ENCODE measurements at places on chromosomes 5 and 9.

GRCh38 chr5:18778225-18778624 lies 1144.0 kb downstream of the TAF11L14 start:
- H3K4me1 ChIP-seq: no peaks in the 10 kb centered on the region
- no peak for DNase-seq
- no peaks in the 10 kb centered on the region for H3K27me3 ChIP-seq
- no peak overlapping the region for H3K27ac ChIP-seq

DNA sequence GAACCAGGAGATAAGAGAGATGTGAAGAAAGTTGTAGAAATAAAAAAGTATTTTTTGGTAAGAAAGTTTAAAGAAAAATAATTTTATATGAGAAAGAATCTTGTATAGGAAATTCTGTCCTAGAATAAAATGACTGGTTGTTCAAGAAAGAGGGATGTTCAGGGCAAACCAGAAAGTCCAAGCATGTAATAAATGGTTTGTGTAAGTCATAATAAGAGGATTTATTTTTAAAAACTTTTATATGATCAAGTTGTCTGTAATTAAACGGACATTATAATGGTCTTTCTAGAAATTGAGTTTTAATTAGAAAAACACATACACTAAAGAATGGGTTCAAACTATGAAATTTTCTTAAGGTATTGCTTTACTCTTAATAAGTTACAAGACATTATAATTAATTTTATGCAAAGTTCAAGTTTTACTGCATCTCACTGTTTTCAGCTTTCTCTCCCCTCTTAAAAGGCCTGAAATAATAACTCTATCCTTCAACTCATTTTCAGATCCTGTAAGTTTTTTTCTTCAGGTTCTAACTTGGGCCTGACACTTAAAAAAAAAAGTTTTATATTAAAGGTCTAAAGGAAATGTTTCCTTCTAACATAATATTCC lies 56.1 kb upstream of the ZNF300 start:
- H3K27me3 ChIP-seq: no peaks in the 10 kb centered on the region
- no peak overlapping the region for H3K27ac ChIP-seq
- no peaks in the 10 kb centered on the region for H3K36me3 ChIP-seq
- no peaks in the 10 kb centered on the region for H3K4me1 ChIP-seq
- H3K4me3 ChIP-seq: no peak overlapping the region

DNA sequence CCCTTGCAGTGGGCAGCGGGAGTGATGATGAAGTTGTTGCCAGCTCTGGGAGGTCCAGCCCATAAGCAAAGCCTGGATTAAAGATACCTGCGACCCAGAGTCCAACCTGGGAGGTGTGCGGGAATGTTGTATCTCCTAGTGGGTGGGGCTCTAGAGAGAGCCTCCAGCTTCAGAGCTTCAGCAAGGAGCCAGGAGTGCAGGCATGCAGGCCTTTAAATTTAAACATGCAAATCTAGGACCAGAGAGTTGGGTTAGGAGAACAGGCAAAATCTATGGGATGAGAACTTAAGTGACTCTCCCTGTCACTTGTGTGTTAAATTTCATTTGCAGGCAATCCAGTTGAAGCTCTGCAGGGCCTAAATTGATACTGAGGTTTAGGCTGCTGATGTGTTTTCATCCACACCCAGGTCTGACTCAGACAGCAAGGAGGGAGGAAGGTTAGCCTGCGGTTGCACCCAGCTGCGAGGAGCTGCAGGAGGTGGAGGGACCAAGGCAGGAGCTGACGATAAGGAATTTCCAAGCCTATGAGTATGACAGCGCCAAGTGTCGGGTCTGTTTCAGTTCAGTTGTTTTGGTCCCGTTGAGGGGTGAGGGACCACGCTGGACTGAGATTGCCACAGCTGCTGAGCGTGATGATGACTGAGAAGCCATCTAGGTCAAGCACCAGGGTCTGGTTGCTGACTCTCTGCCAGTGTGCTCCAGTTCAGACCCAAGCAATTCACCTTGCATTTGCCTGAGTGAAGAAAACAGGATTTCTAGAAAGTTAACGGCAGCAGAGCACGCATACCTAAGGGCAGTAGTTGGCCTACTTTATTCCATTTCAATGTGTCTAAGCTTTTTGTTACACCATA lies 243.0 kb downstream of the ICE1 start:
- H3K4me1 ChIP-seq: peaks cover 3% of the 10 kb centered on the region
- DNase-seq: no peak
- H3K4me3 ChIP-seq: no peak overlapping the region
- no peaks in the 10 kb centered on the region for H3K27me3 ChIP-seq

GRCh38 chr5:127856292-127856691 lies 153.1 kb downstream of the CCDC192 start:
- no peak overlapping the region for H3K27ac ChIP-seq
- no peak for DNase-seq
- no peaks in the 10 kb centered on the region for H3K27me3 ChIP-seq
- H3K4me1 ChIP-seq: no peaks in the 10 kb centered on the region

DNA sequence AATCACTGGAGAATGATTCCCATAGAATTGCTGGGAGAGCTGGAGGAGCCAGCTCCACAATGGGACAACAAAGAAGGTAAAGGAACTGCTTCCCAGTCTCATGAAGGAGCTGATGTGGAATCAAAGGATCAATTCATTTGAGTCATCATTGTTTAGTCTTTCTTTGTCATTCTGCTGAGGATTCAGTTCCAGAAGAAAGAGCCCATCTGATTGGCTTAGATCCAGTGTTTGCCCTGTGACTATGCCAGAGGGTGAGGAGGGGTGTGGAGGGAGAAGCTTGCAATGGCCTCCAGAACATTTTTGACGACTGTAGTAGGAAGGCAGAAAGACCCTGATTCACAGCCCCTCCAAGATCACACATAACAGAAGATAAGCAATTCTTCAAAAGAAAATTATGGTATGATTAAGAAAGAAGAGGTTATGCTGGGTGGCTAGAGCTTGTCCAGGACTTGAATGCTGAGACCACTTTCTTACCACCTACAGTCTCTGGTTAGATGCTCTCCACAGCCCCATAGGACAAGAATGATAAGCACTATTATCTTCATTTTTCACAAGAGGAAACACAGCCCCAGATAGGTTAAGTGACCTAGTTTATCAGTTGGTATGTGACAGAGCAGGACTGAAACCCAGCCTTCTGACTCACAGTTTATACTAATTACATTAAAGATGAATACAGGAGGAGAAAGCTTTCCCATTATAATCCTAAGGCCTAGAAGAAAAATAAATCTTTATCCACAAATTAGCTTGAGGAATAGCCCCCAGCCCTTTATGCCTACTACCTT lies 363.1 kb downstream of the PRELID2 start:
- no peak overlapping the region for H3K4me3 ChIP-seq
- H3K27me3 ChIP-seq: no peaks in the 10 kb centered on the region
- H3K27ac ChIP-seq: no peak overlapping the region
- H3K36me3 ChIP-seq: no peaks in the 10 kb centered on the region
- no peak for DNase-seq
- no peaks in the 10 kb centered on the region for H3K4me1 ChIP-seq

GRCh38 chr5:172361566-172362238 lies 78.1 kb upstream of the UBTD2 start:
- no peaks in the 10 kb centered on the region for H3K27me3 ChIP-seq
- peaks cover 5% of the 10 kb centered on the region for H3K4me1 ChIP-seq
- H3K4me3 ChIP-seq: no peak overlapping the region
- no peak overlapping the region for H3K27ac ChIP-seq
- H3K36me3 ChIP-seq: peaks cover 89% of the 10 kb centered on the region

DNA sequence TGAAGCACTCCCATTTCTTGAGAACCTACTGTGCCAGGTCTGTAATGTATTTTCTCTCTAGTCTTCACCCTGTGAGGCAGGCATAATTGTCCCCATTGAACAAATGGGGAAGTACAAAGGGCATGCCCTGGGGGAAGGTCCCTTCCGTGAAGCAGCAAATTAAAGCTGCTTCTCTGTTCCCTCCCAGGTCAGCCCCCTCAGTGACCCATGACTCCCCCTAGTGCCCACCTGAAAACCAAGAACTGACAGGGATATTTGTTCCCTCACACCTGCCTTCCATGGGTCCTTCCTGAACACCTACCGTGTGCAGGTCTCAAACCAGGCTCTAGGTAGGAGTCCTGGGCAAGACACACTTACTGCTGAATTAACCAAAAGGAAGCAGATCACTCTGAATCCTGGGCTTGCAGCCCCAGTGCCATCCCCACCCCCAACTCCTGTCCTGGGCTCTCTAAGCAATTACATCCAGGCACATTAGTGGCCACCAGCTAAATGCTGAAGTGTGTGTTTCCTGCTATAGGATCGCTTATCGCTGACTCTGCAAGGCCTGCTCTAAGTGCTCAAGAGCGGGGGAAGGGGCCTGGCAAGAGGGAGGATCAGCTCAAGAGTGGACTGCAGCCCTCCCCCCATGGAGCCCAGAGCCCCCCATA lies 254.8 kb downstream of the CDK5RAP2 start:
- DNase-seq: peak; percentile 5
- peaks cover 21% of the 10 kb centered on the region for H3K27me3 ChIP-seq
- H3K27ac ChIP-seq: no peak overlapping the region
- H3K4me3 ChIP-seq: no peak overlapping the region
- no peaks in the 10 kb centered on the region for H3K36me3 ChIP-seq

DNA sequence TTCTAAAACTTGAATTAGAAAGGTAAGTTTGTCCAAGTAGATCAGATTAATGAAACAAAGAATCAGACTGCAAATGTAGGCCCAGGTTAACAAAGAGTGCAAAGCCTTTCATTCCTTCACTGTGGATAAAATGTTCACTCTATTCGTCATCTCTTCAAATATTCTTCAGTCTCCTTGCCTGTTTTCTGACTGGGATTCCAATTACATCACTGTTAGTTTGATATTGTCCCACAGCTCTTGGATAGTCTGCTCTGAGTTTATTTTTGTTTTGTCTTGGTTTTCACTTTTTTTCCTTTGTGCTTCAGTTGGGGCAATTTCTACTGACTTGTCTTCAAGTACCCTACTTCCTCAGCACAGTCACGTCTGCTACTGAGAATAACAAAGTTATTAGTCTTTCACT lies 38.5 kb upstream of the GZMA start:
- no peaks in the 10 kb centered on the region for H3K27me3 ChIP-seq
- no peaks in the 10 kb centered on the region for H3K36me3 ChIP-seq
- H3K4me3 ChIP-seq: no peak overlapping the region
- no peaks in the 10 kb centered on the region for H3K4me1 ChIP-seq

- H3K4me3 ChIP-seq: no peak overlapping the region
- no peaks in the 10 kb centered on the region for H3K36me3 ChIP-seq
- H3K27ac ChIP-seq: no peak overlapping the region
- no peaks in the 10 kb centered on the region for H3K4me1 ChIP-seq
- peaks cover 19% of the 10 kb centered on the region for H3K27me3 ChIP-seq
Observed at GRCh38 chr5:171595801-171596231, 176.4 kb downstream of the FGF18 start.

- DNase-seq: no peak
- no peaks in the 10 kb centered on the region for H3K27me3 ChIP-seq
- H3K4me1 ChIP-seq: no peaks in the 10 kb centered on the region
- no peak overlapping the region for H3K27ac ChIP-seq
- H3K36me3 ChIP-seq: no peaks in the 10 kb centered on the region
Observed at GRCh38 chr5:50730336-50730735, 63.9 kb downstream of the PARP8 start.

DNA sequence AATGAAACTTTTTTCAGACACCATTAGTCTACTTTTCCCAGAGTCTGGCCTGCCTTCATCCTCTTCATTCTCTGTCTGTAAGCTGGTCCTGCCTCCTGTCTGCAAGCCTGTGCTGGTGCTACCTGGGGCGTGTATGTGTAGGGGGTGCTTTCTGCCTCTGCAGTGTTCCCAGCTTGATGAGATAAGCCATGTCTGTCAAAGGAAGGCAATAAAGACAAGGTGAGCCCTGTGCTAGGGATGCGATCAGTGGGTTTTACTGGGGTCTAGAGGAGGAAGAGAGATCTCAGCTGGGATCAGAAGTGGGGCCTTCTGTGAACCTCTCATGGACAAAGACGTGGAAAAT lies 78.0 kb upstream of the TGFBR1 start:
- H3K4me3 ChIP-seq: no peak overlapping the region
- H3K27ac ChIP-seq: no peak overlapping the region

DNA sequence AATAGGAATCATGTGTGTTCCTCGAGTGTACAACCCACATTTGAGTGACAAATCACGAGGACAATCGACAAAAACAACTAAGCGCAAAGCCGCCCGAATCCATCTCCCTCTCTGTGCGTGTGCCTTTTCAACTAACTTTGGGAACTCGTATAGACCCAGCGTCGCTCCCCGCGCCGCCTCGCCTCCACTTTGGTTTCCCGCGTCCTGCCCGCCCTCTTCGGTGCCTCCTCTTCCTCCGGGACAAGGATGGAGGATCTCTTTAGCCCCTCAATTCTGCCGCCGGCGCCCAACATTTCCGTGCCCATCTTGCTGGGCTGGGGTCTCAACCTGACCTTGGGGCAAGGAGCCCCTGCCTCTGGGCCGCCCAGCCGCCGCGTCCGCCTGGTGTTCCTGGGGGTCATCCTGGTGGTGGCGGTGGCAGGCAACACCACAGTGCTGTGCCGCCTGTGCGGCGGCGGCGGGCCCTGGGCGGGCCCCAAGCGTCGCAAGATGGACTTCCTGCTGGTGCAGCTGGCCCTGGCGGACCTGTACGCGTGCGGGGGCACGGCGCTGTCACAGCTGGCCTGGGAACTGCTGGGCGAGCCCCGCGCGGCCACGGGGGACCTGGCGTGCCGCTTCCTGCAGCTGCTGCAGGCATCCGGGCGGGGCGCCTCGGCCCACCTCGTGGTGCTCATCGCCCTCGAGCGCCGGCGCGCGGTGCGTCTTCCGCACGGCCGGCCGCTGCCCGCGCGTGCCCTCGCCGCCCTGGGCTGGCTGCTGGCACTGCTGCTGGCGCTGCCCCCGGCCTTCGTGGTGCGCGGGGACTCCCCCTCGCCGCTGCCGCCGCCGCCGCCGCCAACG lies at the start of gene GPR150:
Gene GPR150, plus strand, starts transcription at position 58 of the 840 bp plus-strand sequence. Its CDS starts 189 bp downstream, at position 247.
- peaks cover 6% of the 10 kb centered on the region for H3K27me3 ChIP-seq
- peaks cover 19% of the 10 kb centered on the region for H3K4me1 ChIP-seq
- peak; percentile 59 for DNase-seq
- H3K36me3 ChIP-seq: no peaks in the 10 kb centered on the region

DNA sequence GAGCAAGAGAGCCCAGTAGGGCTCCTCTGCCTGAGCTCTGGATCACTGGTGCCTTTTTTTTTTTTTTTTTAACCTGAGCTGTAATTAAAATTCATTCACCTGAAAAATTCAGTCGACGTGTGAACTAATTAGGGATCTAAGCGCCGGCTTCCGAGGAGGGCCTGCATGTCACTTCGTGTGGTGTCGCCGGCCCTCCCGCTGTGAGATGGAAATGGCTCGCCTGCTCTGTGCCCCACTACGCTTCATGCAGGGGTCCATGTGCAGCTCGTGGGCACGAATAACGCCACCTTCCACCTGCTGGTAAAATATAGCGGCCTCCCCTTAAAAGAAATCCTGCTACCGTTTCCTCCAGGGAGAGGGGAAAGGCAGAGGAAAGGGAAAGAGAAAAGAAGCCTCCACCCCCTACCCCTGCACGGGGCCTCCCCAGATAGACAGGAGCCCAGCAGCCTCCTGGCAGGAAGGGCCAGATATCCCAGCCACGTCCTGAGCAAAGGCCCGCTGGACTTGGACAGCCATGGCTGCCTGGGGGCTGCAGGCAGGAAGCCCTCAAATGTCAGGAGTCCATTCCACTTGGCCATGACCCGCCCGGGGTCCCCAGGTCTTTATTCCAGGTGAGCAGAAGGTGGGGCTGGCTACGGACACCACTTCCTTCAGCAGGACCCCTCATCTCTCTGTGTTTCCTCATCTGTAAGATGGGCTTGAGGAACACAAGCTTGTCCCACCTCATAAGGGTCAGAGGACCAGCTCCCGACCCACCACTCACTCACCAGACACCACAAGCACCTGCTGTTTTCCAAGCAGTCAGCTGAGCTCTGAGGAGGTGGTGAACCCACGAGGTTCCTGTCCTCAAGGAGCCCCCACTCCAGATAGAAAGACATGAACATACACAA lies 38.2 kb upstream of the ZNF354A start:
- no peaks in the 10 kb centered on the region for H3K27me3 ChIP-seq
- no peak overlapping the region for H3K4me3 ChIP-seq
